ENCODE measurements at places on chromosomes 16 and 17. TPM values are rescaled to one million over a fixed set of nuclear protein-coding genes. Genes with fewer than 3 reads are reported as not detected.
A peak's percentile ranks its signal among the peaks of the same experiment; 100 is the strongest.

- no peak for DNase-seq
These were observed 86.7 kb upstream of the XYLT1 start for GRCh38 chr16:17557480-17557879.

The RTN4RL1 gene
- total RNA-seq: 5.8 TPM

DNA sequence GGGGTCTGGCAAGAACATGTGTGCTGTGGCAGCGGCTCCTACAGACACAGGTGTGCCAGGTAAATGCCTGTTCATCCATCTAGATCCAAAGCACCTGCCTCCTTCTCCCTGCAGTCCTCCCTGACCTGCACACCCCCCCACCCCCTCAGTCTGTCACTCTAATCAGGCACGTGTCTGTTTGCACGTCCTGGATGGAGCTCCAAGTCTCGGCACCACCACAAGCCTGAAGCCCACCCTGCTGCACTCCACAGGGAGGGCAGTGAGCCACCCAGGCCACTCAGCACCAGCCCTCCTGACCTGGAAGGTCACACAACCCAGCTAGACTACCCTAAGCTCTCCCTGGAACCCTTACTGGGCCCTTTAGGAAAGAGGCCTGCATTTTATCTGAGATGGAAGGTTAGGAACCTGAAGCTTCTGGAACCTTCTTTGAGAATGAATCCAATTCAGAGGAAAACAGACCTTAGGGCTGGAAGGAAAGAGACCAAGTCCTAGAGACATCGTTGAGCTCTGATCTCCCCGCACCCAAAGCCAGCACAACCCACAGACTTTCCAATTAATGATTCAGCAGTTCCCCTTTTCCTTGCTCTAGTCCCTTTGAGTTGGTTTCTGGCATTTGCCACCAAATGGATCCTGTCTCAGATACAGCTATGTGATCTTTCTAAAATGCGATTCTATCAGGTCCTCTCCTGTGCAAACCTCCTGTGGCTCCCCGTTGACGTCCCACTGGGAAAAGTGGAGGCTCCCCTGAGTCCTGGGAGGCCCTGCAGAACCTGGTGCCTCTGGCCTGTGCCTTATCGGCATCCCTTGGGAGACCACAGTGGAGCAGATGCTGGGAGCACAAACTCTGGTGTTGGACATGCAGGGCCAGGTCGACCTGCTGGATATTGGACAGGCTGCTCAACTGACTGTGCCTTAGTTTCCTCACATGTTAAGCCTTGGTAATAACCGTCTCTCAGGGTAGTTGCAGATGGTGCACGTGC, 67.9 kb downstream of the PRMT7 start:
- no peak for DNase-seq

DNA sequence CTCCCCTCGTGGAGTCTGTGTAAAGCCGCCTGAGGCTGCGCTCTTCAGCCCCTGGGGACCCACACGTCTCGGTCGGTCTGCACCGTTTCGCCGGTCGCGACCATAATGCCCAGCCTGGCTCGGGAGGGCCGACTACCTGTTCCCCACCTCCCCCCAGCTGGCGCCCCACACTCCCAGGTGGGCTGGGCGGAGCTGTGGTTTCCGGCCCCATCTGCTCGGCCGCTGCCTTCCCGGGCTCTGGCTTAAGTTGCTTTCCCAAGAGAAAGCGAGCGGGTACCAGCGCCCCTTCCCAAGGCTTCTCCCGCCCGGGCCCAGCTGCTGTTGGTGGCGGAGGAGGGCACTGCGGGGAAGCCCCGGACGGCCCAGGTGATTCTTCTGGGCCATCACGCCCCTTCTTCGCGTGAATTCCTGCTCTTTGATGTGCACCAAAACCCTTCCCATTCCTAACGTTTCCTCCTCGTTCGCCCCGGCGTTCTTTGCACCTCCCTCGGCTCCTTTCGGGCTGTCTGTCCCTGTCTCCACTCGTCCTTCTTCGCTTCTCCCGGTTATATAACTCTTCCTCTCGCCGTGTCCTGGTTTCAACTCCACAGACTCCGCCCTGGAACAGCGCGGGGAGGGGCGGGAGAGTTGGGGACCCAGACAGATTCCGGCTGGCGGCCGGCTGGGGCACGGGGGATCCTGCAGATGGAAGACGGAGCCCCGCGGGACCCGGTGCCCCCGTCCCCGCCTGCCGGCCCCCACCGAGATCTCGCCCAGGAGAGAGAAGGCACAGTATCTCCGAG, 2.0 kb downstream of the KDM6B start:
- peak; percentile 79 for DNase-seq

DNA sequence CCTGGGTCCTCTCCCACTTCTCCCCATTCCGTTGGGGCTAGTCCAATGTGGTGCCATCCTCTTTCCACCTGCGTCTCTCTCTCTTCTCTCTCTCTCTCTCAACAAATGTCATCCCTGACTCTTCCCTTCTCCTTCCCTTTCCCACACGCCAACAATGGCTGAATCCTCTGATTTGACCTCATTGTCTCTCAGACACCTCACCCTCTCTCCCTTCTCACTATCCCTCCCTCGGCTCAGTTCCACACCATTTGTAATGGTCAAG, 628 bp upstream of the ZNF18 start:
- no peak for DNase-seq

GRCh38 chr16:81076566-81077075, 417 bp downstream of the C16orf46 start:
- DNase-seq: peak; percentile 89

The KRT32 gene
- total RNA-seq: not detected

GRCh38 chr17:74059479-74060240, 143.8 kb upstream of the RPL38 start:
- no peak for DNase-seq
